Smooth muscle cell of the umbilical artery (primary cell): ENCODE measurements at places on chromosomes 3 and 15. TPM values are rescaled to one million over a fixed set of nuclear protein-coding genes. Genes with fewer than 3 reads are reported as not detected.

Gene LRTM1
- total RNA-seq: not detected in 2 replicates

Gene PP2D1
- not detected in 2 replicates for total RNA-seq

Gene FOXB1
- total RNA-seq: not detected in 2 replicates

Gene CHRNA7
- 0.05 TPM in 1 of 2 replicates, not detected in the other for total RNA-seq

Gene IL5RA
- not detected in 2 replicates for total RNA-seq

Gene CMTM8
- total RNA-seq: not detected in 2 replicates

Gene RCCD1
- total RNA-seq: 11.3 and 15.0 TPM in 2 replicates

Gene SCN5A
- 0.30 and 1.4 TPM in 2 replicates for total RNA-seq

Gene GOLGA8Q
- total RNA-seq: 1.8 and 3.5 TPM in 2 replicates

Gene PROS1
- total RNA-seq: 8.3 and 11.9 TPM in 2 replicates

Gene CLRN1
- total RNA-seq: not detected in 2 replicates

Gene CHST2
- total RNA-seq: 11.9 and 18.5 TPM in 2 replicates

Gene EPHB3
- 1.7 and 3.9 TPM in 2 replicates for total RNA-seq

Gene NLGN1
- total RNA-seq: 0.59 and 0.92 TPM in 2 replicates

Gene TRPM1
- not detected in 2 replicates for total RNA-seq

Gene SI
- not detected in 2 replicates for total RNA-seq

Gene MYZAP
- total RNA-seq: under 0.01 TPM in 1 of 2 replicates, not detected in the other

Gene WDR5B
- 5.9 and 6.5 TPM in 2 replicates for total RNA-seq

Gene DPPA2
- not detected in 2 replicates for total RNA-seq

Gene TMEM115
- total RNA-seq: 41.9 and 43.9 TPM in 2 replicates

Gene TM4SF18
- under 0.01 and 0.46 TPM in 2 replicates for total RNA-seq

Gene SLC9A9
- total RNA-seq: 2.8 and 7.4 TPM in 2 replicates

Gene SCN11A
- total RNA-seq: not detected in 2 replicates

Gene ZPLD1
- 0.42 and 0.59 TPM in 2 replicates for total RNA-seq

Gene DPPA4
- not detected in 2 replicates for total RNA-seq

Gene NISCH
- total RNA-seq: 102 and 113 TPM in 2 replicates

Gene IL20RB
- 0.59 and 1.9 TPM in 2 replicates for total RNA-seq

Gene SERPINI2
- total RNA-seq: not detected in 2 replicates

Gene CCDC174
- total RNA-seq: 10.4 and 13.4 TPM in 2 replicates

Gene CDHR4
- total RNA-seq: not detected in 2 replicates

Gene P2RY14
- total RNA-seq: not detected in 2 replicates

Gene RPP14
- 12.8 and 15.9 TPM in 2 replicates for total RNA-seq

Gene RHOV
- under 0.01 TPM in 1 of 2 replicates, not detected in the other for total RNA-seq

Gene SUSD5
- 1.5 and 3.9 TPM in 2 replicates for total RNA-seq

Gene CACNA1D
- total RNA-seq: not detected in 2 replicates

Gene DUOXA1
- total RNA-seq: not detected in 2 replicates

Gene CCR3
- total RNA-seq: not detected in 2 replicates

Gene CFAP92
- total RNA-seq: under 0.01 and 0.05 TPM in 2 replicates

Gene NTRK3
- total RNA-seq: 1.2 and 3.2 TPM in 2 replicates

Gene GRK7
- total RNA-seq: 0.05 TPM in 1 of 2 replicates, not detected in the other

Gene GABRB3
- 0.65 and 1.5 TPM in 2 replicates for total RNA-seq

Gene SCAPER
- 6.8 and 8.0 TPM in 2 replicates for total RNA-seq

Gene GOLGA8T
- not detected in 2 replicates for total RNA-seq

Gene SSUH2
- total RNA-seq: 0.05 TPM in 1 of 2 replicates, not detected in the other

Gene HTR3E
- total RNA-seq: not detected in 2 replicates

Gene IFT57
- total RNA-seq: 54.3 and 81.1 TPM in 2 replicates

Gene B4GALT4
- 56.5 and 74.2 TPM in 2 replicates for total RNA-seq

Gene KY
- total RNA-seq: 1.2 and 8.0 TPM in 2 replicates

Gene RBPMS2
- total RNA-seq: not detected in 2 replicates
